ENCODE measurements at places on chromosomes 1 and 21. TPM values are rescaled to one million over a fixed set of nuclear protein-coding genes. Genes with fewer than 3 reads are reported as not detected.

The KRTAP11-1 gene
- total RNA-seq, result not detected

The CLCA4 gene
- total RNA-seq, result not detected

The ANGPTL7 gene
- not detected for total RNA-seq

The MAN1C1 gene
- total RNA-seq, result 0.83 TPM

The PCP4 gene
- not detected for total RNA-seq

The PADI4 gene
- total RNA-seq, result 0.17 TPM

The KAZN gene
- 0.54 TPM for total RNA-seq

- no peaks in the 10 kb centered on the region for H3K4me1 ChIP-seq
- H3K4me3 ChIP-seq, result no peak overlapping the region
- DNase-seq, result no peak
- no peak overlapping the region for H3K27ac ChIP-seq
- peaks cover 2% of the 10 kb centered on the region for H3K36me3 ChIP-seq
- no peaks in the 10 kb centered on the region for H3K27me3 ChIP-seq
Measured at GRCh38 chr1:5969168-5969567, 23.1 kb downstream of the NPHP4 start.

GRCh38 chr1:245441689-245442088 is 286.9 kb downstream of the KIF26B start:
- no peak for DNase-seq
- H3K4me3 ChIP-seq, result no peak overlapping the region
- no peak overlapping the region for H3K27ac ChIP-seq
- H3K36me3 ChIP-seq, result no peaks in the 10 kb centered on the region
- peaks cover 5% of the 10 kb centered on the region for H3K27me3 ChIP-seq

- H3K36me3 ChIP-seq, result no peaks in the 10 kb centered on the region
- peaks cover 20% of the 10 kb centered on the region for H3K27me3 ChIP-seq
- peaks cover 5% of the 10 kb centered on the region for H3K4me1 ChIP-seq
- H3K4me3 ChIP-seq, result no peak overlapping the region
- no peak overlapping the region for H3K27ac ChIP-seq
- DNase-seq, result no peak
Measured at GRCh38 chr1:214247501-214248041, 33.4 kb upstream of the SMYD2 start.

GRCh38 chr1:154962156-154962749 is 671 bp upstream of the PYGO2 start:
- peaks cover 36% of the 10 kb centered on the region for H3K4me1 ChIP-seq
- no peak for DNase-seq
- peak overlapping the region; percentile 90 for H3K4me3 ChIP-seq
- peaks cover 45% of the 10 kb centered on the region for H3K36me3 ChIP-seq
- H3K27me3 ChIP-seq, result no peaks in the 10 kb centered on the region

DNA sequence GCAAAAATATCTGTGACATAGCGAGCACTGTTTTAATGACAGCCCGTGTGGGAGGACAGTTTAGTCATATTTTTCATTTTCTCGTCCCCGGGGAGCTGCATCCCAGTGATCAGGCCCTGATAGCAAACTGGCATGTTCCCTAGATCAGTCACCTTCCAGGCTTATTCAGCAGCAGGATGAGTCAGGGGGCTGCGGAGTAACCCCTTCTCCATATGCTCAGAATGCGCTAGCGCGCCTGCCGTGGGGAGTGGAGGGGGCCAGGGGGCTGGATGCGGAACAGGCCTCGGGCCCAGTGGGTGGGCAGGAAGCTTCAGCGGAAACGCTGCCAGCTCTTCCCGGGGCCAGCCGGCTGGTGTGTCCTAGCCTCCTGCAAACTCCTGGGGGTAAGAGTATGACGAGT is 94.0 kb downstream of the KCND3 start:
- H3K4me1 ChIP-seq, result no peaks in the 10 kb centered on the region
- peaks cover 16% of the 10 kb centered on the region for H3K27me3 ChIP-seq

- no peak for DNase-seq
- peaks cover 6% of the 10 kb centered on the region for H3K27me3 ChIP-seq
- H3K27ac ChIP-seq, result no peak overlapping the region
- no peak overlapping the region for H3K4me3 ChIP-seq
- H3K4me1 ChIP-seq, result no peaks in the 10 kb centered on the region
Measured at GRCh38 chr1:167854184-167854583, 59.8 kb downstream of the ADCY10 start.

DNA sequence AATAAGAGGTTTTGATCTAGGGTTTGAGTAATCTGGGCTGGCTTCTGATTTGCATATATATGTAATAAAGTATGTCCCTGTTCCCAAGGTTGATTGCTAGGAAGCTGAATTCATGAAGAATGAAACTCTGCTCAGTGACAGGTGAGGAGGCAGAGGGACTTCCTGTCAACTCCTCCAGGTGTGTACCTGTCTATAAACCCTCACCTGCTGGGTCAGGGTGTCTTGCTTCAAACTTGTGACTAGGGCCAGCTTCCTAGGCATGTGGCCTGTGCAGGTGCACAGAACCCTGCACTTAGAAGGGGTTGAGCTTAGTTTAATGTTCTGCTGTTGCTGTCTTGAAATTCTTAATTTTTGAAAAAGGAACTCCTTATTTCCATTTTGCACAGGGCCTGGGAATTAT is 21.1 kb downstream of the OLFML3 start:
- H3K27ac ChIP-seq, result no peak overlapping the region
- H3K4me3 ChIP-seq, result no peak overlapping the region
- peaks cover 8% of the 10 kb centered on the region for H3K27me3 ChIP-seq
- DNase-seq, result no peak
